ENCODE measurements at places on chromosomes 6 and 20.

GRCh38 chr6:25769983-25770382, 15.4 kb downstream of the SLC17A4 start:
- no peak for DNase-seq

DNA sequence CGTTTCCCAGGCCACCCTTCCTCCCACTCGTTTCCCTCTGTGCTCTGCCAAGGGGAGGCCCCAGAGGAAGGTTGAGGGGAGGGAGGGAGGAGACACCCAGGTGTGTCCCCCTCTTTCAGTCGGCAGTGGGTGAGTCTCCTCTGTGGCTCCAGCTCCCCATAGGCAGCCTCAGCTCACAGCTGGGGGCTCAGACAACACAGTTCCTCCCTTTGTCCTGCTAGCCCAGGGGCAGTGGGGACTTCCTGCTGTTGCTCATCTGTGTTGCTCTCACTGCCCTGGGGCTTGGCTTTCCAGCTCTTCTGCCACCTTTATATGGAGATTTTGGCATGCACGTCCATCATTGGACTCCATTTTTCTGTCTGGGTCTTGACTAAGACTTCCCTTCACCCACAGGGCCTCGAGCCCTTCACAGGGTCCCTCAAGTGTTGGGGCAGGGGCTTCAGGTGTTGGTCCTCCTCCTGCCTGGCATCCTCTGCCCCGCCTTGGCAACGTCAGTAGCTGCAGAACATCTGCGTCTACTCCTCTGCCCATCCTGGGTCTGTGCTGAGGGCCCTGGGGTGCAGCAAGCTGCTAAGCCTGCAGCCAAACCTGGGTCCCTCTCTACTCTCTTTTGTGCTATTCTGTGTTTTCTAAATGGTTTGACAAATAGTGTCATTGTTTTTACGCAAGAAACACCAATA, 190.6 kb upstream of the PMEPA1 start:
- DNase-seq = no peak

DNA sequence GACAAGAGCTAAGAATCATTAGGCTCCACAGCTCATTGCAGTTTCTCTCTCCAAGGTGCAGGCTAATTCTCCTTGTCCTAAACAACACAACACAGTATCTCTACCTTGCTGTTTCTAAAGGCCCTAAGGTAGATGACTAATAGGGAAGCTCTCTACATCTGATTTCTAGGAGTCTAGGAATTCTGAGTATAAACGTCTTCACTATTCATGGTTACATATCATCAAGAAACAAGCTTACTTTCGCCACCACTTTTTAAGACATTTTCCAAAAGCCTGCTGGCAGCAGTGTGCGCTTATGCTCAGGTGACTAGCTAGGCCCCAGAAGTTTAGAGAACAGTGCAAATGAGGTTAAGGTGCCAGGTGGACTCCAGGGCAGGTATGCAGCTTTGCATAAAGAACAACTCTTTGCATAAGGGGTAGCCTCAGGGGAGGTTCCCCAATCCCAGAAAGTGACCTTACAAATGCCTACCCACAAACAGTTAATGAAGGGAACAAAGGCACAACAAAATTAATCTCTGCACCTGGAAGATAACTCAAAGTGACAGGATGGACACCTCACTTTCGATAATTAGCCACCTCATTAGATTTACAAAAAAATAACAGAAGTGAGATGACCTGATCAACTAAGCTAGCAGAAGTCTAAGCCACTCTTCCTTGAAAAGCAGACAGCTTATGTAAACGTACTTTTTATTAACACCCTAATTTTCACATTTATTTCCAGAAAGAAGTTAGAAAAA, 20.1 kb downstream of the B4GALT5 start:
- no peak for DNase-seq

DNA sequence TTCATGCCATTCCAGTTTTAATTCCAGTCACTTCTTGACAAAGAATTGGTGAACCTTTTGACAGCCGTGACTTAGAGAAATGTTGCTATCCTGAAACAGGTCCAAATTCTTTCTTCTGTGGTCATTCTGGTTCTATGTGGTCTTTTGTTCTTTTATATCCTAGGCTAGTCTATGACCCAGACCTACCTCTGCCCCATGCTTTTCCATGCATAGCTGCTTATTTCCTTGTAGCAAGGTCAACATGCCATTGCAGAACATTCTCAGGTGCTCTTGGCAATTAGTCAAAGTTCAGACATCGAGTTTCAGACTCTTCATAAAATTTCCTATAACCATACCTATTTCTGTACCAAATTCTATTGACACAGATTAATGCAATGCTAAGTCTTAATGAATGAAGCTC, 202.6 kb downstream of the PLCB1 start:
- DNase-seq = no peak

- DNase-seq = peak; percentile 39
These were observed 112.6 kb upstream of the RALGAPA2 start for GRCh38 chr20:20824924-20825584.

- no peak for DNase-seq
These were observed 29.5 kb downstream of the RBM38 start for GRCh38 chr20:57420571-57421252.

DNA sequence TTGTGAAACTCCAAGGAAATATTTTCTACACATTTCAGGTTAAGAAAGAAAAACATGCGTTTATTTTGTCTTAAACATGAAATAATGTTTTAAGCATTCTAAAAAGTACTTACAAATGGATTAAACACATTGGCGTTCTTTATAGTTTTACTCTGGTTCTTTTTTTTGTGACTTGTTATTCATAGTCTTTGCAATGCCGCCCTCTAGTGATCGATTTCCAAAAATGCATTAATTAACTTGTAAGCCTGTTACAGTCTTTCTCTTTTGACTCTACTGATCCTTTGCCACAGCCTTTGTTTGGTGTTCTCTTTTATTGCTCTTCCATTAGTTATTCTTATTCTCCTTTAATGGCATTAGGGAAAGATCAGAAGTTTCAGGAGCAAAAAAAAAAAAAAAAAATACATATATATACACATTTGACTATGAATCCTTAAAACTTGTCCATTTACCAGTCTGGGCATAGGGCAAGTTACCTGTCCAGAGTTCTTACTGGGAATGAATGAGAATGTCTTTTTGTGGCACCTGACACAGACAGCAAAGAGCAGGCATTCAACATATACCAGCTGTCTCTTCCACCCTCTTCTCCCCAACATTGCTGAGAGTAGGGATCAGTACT, 59.9 kb downstream of the MACROD2 start:
- DNase-seq = no peak
